ENCODE measurements at places on chromosomes 7 and 10.

DNA sequence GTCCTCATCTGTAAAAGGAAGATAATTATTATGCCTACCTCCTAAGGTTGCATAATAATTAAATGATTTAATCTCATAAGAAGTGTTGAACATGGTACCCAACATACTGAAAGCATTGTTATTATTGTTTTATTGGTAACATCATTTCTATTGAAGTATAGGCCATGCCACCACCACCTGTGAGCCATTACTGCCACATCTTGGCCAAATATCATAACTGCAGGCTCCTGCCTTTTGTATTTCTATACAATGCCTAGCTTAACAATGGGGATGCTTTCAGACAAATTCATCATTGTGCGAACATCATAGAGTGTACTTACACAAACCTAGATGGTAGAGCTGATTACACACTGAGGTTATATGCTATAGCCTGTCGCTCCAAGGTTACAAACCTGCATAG, 61.1 kb upstream of the NPSR1 start:
- DNase-seq = no peak

DNA sequence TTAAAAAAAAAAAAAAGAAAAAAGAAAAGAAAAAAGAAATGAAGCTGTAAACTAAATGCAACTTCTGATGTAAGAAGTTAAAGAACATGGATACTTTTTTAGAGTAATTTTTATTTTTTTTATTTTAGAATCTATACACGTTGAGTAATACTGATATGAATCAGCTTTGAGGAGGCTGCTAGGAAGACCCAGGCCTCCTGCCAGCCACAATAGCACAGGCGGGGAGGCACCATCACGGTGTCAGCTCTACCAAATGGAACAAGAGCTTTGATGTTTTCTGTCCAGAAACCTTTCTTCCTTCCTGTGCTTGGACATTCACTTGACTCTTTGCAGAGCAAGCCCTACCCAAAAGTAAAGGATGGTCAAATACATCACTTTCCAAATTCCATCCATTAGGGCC, 45.3 kb upstream of the EGR2 start:
- DNase-seq = no peak

GRCh38 chr10:124032087-124032935, 61.1 kb downstream of the CHST15 start:
- DNase-seq = no peak

- DNase-seq = no peak
Observed at GRCh38 chr10:52662256-52662655, 110.3 kb downstream of the MBL2 start.

DNA sequence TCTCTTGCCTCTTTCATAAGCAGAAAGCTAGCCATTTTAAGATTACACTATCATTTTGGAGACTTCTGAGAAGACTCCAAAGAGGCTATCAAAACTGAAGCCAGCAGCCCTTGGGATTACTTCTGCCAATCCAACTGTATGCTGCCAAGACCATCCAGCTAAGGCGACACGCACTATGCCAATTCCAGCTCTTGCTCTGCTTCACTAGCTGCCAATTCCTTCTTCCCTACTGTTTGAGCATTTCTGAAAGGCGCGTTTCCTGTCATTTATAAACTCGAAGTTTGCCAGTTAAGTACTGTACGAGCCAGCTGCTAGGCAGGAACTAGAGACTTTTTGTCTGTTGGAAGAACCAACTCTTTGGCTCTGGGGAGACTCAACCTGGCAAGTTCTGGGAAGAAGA, 36.5 kb downstream of the MALSU1 start:
- no peak for DNase-seq

DNA sequence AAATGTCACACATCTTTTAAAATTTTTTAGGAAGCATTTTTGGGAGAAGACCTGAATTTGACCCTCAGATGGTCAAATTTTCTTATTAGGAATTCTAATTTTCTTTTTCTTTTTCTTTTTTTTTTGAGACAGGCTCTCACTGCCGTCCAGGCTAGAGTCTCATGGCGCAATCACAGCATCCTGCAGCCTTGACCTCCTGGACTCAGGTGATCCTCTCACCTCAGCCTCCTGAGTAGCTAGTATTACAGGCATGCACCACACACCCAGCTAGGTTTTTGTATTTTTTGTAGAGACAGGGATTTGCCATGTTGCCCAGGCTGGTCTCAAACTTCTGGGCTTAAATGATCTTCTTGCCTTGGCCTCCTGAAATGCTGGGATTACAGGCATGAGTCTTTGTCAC, 65.4 kb downstream of the AKAP9 start:
- no peak for DNase-seq

- DNase-seq = no peak
Observed at GRCh38 chr7:55775051-55775420, 87.5 kb downstream of the SEPTIN14 start.
